Neural progenitor cell (in vitro differentiated cells): ENCODE measurements at places on chromosomes 11 and 22. TPM values are rescaled to one million over a fixed set of nuclear protein-coding genes. Genes with fewer than 3 reads are reported as not detected.

The MS4A14 gene
- not detected in 2 replicates for total RNA-seq

The GGT5 gene
- not detected in 2 replicates for total RNA-seq

The MMP11 gene
- 4.1 and 13.7 TPM in 2 replicates for total RNA-seq

The OR8G1 gene
- total RNA-seq, result not detected in 2 replicates

The DUSP18 gene
- 3.1 and 5.6 TPM in 2 replicates for total RNA-seq

The ISX gene
- not detected in 2 replicates for total RNA-seq

The KRTAP5-7 gene
- total RNA-seq, result not detected in 2 replicates

GRCh38 chr11:72613977-72614376, 60.2 kb downstream of the PDE2A start:
- no peak for DNase-seq

DNA sequence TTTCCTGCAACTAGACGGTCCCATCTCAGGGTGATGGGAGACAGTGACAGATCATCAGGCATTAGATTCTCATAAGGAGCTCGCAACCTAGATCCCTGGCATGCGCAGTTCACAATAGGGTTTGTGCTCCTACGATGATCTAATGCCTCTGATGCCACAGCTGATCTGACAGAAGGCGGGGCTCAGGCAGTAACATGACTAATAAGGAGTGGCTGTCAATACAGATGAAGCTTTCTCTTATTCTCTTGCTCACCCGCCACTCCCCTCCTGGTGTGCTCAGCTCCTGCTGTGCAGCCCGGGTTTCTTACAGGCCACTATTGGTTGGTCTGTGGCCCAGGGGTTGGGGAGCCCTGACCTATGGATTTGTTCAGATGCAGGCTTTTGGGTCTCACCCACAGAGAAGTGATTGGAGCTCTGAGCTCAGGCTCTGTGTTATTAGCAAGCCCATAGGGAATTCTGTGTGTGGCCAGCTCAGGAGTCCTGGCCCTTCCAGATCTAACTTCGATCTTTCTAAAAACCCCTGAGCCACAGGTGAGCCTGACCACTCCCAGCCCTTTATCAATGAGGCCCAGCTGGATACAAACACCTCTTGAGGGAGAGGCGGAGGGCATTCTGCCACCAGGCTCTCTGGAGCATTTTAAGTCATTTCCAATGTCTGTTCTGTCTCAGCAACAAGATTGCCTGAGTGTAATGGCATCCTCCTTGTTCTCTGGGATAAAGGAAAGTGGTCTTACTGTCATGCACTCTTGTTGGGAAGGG, 351.8 kb downstream of the BUD13 start:
- DNase-seq, result no peak

GRCh38 chr22:25420925-25421904, 143.3 kb upstream of the GRK3 start:
- peak; percentile 69 for DNase-seq

DNA sequence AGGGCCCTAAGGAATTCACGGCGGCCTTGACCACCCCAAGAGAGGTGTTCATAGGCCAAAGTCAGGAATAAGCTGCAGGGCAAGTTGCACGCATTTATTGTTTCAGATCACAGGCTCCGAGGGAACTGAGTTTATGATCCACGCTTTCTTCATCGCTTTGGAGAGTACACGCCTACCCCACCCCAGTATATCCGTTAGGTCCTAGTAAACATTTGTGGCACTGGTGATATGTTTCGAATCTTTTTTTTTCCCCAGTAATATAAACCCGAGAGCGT, 805 bp downstream of the GANAB start:
- DNase-seq, result no peak

DNA sequence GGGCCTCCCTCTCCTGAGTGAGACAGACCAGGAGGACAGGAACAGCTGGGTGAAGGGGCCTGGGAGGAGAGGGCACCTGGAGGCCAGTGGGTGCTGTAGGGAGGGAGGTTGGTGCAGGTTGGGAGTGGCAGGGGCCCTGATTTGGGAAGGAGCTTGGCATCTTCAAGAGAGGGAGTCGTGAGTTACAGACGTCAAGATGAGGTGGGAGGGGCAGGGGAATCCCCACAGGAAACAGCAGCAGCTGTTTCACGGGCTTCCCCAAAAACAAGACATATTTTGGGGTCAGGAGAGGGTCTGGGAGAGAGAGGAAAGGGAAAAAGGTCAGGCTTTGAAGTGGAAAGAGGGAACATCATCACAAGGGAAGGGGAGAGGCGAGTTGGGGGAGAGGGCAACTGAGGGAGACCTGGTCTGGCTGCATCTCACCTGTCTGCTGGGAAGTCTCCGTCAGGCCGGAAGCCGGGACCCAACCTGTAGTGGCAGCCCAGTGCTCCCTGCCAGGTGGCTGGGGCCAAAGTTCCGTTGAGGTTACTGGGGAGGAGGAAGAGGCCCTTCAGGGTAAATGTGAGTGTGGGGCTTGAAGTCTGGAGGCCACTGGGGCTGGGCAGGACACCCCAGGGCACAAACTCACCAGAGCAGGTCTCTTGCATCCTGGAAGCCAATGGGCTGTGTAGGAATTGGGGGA, 4.4 kb downstream of the NAALADL1 start:
- no peak for DNase-seq

DNA sequence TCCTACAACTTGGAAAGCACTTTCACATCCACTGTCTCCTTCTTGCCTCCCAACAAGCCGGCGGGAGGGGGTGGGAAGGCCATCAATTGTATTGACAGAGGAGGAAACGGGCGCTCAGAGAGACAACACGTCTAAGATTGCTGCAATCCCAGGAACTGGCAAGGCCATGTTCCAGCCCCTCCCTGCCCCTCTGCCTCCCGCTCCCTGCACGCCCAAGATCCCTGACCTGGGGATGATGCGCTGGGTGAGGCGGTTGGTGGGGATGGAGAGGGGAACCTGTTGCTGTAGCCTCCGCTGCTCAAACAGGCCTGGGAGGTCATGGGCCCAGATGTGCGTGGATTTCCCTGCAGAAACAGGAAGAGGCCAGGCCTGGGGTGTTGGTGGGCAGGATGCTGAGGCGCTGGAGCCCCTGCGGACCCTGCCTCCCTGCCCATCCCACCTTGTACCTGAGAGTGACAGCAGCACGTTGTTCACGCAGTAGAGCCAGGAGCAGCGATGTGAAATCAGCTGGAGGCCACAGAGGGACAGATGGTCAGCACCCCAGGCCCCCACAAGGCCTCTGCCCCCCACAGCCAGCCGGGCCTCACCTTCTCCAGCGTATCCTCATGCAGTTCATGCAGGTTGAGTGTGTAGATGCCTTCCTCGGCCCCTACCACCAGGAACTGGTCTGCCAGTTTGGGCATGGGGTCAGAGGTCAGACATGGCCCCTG, 6.8 kb downstream of the MAP4K2 start:
- no peak for DNase-seq

GRCh38 chr11:107591378-107592230, 657 bp downstream of the ELMOD1 start:
- peak; percentile 68 for DNase-seq

DNA sequence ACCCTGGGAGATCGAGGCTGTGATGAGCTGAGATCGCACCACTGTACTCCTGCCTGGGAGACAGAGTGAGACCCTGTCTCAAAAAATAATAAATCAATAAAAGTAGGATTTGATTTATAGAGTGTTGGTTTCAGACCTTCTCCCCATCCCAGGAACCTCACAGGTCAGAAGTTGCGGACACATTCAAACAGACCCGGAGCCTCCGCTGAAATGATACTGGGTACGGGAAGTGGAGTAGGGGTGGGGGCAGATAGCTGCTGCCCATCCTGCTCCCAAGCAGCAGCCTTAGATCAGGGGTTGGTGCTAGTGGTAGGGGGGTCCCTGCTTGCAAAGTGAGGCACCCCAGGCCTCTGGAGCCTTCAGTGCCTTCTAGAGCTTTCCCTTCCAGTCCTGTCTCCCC, 7.8 kb downstream of the PRDM11 start:
- DNase-seq, result no peak

DNA sequence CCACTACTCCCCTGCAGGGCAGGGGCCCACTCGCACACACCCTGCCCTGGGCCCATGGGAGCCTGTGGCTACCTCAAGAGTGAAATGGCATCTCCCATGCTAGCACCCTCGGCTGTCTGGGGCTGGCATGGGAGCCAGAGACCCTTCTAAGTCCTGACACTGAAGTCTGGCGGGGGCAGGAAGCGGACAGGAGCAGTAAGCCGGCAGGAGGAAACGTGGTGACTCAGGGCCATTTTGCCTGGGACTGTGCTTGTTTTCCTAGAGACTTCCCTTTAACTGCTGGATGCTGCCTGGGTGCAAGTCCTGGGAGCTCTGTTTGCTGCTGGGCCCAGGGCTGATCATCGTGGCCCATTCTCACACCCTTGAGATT, 16.8 kb downstream of the RELT start:
- no peak for DNase-seq

DNA sequence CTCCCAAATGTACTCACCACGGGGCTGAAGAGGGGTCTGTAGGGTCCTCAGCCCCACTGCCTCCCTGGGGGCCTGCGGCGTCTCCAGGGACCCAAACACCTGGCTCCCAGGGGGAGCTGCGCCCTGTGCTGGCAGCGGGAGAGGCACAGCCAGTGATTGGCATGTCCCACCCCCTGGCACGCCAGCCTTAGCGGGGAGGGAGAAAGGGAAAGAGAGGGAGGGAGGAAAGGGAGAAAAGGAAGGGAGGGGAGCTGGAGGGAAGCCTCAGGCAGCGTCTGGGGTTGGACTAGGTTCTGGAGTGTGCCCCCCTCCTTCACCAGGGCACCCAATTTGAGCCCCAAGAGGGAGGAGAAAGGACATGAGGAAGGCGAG, at the start of gene CHRM1:
Gene CHRM1 (minus strand): TSS at position 163 of the 372 bp plus-strand sequence. CDS start 10,263 bp downstream, outside the sequence.
- DNase-seq, result no peak

DNA sequence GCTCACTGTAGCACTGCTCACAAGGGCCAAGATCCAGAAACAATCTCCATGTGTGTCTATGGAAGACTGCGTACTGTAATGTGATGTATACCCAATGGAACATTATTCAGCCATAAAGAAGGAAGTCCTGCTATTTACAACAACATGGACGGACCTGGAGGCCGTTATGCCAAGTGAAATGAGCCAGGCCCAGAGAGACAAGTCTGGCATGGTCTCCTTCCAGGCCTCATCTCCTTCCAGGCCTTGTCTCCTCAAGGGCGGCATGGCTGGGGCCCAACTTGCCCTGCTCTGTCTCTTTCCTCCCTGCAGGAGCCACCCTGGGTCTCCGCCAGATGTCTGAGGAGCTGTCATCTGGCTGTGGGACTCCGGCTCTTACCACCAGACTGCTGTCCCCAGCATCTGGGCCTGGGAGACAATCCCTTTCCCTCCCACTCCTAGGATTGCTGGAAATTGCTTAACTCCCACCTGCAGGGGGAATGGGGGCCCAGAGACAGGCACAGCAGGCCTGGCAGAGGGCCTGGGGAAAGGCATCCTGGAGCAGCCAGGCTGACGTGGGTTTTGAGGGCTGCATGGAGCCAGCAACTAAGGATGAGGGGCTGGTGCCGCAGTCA, 1326.6 kb downstream of the TBC1D22A start:
- no peak for DNase-seq

GRCh38 chr11:59776210-59777066, 21.3 kb downstream of the STX3 start:
- DNase-seq, result no peak

- DNase-seq, result no peak
Observed at GRCh38 chr22:39255449-39256185, 10.8 kb upstream of the PDGFB start.

- DNase-seq, result no peak
Observed at GRCh38 chr11:117072517-117073461, 25.4 kb downstream of the SIK3 start.

DNA sequence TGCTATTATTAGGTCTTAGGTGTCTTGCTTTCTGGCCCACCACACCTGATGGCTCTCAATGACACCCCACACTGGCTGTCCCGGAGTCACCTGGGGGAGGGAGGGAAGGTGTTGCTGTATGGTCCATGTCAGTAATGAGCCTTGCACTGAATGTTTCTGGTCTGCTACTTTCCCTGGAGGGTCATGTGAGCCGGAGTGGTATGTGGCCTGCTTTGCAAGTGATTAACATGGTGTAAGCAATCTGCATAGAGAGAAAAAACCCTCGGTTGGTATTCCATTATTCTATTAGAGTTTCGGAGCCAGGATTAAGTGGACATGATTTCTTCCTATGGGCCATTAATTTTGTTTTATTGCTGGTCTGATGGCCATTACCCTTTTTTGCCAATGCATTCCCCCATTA, 63.9 kb downstream of the PKNOX2 start:
- no peak for DNase-seq

- no peak for DNase-seq
Observed at GRCh38 chr22:40480996-40481395, 110.6 kb downstream of the SGSM3 start.

DNA sequence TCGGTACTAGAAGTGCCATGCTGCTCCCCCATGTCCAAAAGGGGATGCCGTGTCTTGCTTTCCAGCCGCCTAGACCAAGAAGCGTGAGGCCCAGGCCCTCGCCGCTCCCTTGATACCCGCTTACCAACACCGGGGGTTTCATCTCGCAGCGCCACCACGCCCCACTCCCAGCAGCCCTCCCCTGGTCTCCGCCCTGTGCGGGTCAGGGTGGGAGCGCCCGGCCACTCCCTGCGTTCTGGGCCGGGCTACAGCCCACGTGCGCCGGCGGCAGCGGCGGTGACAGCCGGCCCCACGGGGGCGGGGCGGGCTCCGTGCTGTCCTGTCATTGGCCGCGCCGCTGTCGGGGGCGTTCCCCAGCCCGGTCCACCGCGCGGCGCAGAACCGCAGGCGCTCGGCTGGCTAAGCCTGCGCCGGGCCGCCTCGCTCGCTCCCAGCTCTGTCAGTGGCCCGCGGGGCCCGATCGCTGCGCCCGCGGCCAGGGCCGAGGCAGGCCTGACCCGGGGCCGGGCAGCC, at the start of gene MICAL2:
Gene MICAL2 (plus strand): TSS at position 390 of the 513 bp plus-strand sequence. CDS start 51,566 bp downstream, outside the sequence.
- peak; percentile 96 for DNase-seq

DNA sequence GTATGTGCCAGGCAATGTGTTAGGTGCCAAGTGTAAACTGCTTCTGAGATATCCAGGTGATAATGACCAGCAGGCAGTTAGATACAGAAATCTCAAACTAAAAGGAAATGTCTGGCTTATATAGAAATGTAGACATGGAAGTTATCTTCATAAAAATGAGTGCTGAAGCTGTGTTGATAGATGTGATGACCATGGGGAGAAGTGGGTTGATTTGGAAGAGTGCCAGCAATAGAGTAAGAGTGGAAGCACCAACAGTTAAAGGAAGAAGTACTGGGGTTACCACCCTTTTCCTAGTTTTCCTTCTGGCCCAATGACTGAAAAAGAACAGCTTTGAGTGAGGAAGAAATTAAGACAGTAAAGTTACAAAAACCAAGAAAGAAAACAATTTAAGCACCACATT, 68.5 kb downstream of the C2CD3 start:
- no peak for DNase-seq

- DNase-seq, result no peak
Observed at GRCh38 chr11:70354629-70355028, 43.7 kb upstream of the CTTN start.

DNA sequence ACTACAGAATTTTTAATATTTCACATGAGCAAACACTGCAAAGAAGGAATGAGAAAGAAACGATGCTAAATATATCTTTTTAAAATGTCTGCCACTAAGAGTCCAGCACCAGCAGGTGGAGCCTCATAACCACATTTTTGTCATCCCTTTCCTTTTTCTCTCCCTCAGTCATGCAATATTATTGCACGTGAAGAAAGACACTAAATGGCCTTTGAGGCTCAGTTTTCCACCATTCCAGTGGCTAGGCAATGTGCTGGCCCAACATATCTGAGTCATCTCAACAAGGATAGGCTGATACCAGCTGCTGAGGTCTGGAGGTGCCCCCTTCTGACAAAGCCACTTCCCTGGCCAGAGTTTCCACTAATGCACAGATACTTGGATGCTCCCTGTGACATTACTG, 1.8 kb downstream of the ALKBH8 start:
- peak; percentile 40 for DNase-seq

- no peak for DNase-seq
Observed at GRCh38 chr22:21013657-21014201, 1.2 kb upstream of the P2RX6 start.

GRCh38 chr11:59426361-59427067, at the start of gene OR5A2:
Gene OR5A2 (minus strand): TSS chr11:59426413. CDS start chr11:59422953, 3,460 bp downstream.
- DNase-seq, result peak; percentile 84

GRCh38 chr22:19959587-19960490, 18.2 kb upstream of the TXNRD2 start:
- DNase-seq, result no peak
